ENCODE measurements at places on chromosomes 2 and 18.

GRCh38 chr2:88692187-88692586, 714 bp downstream of the RPIA start:
- peak; percentile 42 for DNase-seq

DNA sequence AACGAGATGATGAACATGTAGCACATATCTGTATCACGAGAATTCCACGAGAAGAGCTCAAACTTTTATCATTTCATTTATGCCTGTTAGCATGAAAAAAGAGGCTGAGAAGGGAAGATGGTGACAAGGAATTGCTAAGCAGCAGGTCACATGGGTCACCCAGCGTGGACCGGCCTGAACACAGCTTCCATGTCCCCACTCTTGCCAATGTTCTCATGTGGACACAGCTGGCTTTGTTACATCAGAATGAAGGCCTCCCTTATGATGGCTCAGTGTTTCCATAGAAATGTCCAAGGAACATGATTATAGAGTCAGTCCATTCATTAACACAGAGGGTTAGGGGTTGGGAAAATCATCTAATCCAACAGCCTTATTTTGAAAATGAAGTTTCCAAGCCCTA, 215.4 kb downstream of the CMPK2 start:
- DNase-seq: no peak

DNA sequence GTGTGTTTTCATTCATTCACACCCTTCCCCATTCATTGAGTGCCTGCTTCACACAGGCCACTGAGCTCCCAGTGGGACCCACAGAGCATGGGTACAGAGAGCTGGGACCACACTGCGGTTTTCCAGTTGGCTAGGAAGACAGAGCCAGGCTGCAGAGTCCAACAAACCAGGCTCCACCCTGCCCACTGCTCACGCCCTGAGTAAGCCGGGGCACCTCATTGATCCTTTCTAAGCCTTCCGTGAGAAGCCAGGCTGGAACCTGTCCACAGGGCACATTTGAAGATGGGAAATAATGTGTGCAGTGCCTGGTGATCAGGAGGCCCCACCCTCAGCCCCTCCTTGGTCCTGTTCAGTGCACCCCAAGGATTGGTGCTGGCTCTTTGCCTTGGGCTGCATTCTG, 13.5 kb downstream of the KCNIP3 start:
- no peak for DNase-seq

- no peak for DNase-seq
Measured at GRCh38 chr2:238060096-238060541, 682 bp upstream of the SCLY start.

DNA sequence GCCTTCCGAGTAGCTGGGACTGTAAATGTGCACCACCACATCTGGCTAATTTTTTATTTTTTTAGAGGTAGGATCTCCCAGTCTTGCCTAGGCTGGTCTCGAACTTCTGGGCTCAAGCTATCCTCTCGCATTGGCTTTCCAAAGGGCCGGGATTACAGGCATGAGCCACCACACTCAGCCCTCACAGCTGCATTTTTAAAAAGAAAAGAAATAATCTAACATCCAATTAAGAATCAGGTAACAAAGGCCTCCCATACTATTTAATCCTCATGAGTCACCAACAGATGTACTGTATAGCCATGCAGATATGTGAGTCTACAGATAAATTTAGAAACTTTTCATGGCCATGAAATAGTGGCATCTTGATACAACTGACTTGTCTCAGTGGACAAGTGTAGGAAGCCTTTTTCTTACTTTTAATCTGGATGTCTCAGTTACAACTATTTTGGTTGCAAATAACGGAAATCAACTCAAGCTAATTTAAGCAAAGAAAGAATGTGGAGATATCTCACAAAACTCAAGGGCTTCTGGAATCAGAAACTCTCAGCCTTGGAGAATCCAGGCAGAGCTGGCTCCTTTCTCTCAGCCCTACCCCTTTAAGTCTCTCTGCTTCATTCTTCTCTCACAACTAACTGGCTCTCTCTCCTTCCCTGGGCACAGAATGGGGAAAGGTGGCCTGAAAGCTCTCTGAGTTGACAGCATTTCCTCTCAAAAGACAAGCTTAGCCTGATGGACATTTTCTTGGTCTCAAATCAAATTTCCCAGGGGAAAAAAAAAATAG, 12.8 kb upstream of the PPM1B start:
- no peak for DNase-seq

DNA sequence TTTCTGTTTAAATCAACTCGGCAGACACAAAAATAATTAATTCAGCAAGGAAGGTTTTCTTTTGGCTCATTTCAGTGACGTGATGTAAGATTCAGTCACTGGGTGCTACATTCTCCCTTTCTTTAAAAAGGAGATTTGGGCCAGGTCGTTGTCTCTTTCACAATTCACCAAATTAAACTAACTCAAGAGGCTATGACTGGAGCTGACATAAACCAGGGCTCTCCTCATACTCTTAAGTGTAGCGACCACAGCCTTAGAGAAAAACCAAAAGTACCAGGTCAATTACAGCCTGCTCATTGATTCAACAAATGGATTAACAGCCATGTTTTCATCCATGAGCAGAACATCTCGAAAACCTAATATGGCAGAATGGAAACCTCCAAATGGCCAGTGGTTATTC, 85.7 kb downstream of the PAX3 start:
- DNase-seq: no peak
